ENCODE measurements at places on chromosomes 3 and 15.

DNA sequence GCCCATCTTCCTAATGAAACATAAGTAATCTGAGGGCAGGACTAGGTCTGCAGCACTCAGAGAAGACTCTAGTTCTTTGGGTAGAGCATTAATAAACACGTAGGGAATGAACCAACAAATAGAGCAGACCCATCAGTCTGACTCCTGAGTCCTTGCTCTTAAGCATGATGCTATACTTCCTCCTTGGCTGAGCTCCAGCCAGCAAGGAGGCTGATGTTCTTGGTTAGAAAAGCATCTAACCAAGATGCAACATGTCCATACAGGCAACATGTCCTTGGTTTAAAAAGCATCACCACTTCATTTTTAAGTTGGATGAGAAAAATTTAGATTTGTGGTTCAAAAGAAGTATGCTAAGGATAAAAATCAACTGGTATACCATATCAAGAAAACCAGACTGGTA, 8.5 kb upstream of the MYH15 start:
- no peak for DNase-seq

GRCh38 chr3:56294286-56294685, 174.0 kb downstream of the ERC2 start:
- no peak for DNase-seq

GRCh38 chr3:81861593-81861992, 100.1 kb upstream of the GBE1 start:
- DNase-seq: no peak

DNA sequence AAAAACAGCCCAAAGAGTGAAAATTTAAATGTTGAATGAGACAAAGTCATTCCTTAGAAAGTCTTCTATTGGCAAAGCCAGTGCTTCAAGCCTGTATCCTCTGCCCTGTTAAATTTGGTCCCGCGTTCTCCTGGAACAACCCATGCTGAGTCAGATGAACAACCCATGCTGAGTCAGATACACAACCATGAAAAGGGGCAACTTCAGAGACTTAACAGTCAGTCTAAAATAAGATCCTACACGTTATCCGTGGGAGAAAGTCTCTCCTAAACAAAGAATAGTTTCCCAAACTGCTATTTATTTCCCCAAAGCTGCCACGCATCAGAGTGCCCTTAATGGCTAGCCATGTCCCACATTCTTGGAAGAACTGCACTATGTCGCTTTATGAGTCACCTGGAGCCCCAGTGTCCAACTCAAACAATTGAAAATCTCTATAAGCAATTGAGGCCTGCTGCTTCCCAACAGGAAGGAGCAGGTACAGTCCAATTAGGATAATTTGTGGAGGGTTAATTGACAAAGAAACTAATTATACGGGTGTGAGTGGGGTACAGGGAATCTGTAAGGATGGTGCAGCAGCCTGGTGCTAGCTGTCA, 66.1 kb downstream of the WHAMM start:
- no peak for DNase-seq

- DNase-seq: no peak
Measured at GRCh38 chr15:96002890-96003859, 327.3 kb upstream of the NR2F2 start.

Data from NCI-H446 treated with DMSO at 0.1 percent for 48 hours (cell line).